ENCODE measurements at places on chromosomes 1 and 21. TPM values are rescaled to one million over a fixed set of nuclear protein-coding genes. Genes with fewer than 3 reads are reported as not detected.

DNA sequence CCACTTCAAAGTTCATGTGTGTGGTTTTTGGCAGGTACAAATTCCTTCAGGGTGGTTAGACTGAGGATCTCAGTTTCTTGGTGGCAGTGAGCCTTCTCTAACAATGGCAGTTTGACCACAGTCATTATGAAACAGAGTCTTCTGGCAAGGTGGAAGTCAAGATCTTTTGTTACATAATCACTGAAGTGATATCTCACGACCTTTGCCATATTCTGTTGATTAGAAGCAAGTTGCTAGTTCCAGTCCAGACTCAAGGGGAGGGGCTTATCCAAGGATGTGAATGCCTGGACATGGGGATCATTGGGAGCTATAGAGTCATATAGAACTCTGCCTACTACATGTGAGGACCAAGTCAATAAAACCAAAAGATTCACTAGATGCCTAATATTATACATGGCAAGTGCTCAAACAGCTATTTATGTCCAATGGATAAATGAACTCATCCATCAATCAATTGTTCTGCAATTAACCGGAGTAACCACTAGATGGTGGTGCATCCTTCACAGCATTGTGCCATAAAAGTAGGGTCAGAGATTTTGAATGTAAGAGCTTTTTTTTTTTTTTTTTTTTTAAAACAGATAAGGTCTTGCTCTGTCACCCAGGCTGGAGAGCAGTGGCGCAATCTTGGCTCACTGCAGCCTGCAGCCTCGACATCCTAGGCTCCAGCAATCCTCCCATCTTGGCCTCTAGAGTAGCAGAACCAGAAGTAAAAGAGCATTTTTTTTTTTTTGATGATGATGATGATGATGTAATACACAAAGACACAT, 131.9 kb downstream of the CRB1 start:
- H3K36me3 ChIP-seq: no peaks in the 10 kb centered on the region
- H3K27ac ChIP-seq: no peak overlapping the region
- H3K4me1 ChIP-seq: no peaks in the 10 kb centered on the region

GRCh38 chr1:204151552-204152309, at the start of gene ETNK2:
Gene ETNK2, minus strand, starts transcription at chr1:204152044. Its CDS starts 192 bp downstream, at chr1:204151852.
- peaks cover 36% of the 10 kb centered on the region for H3K27me3 ChIP-seq
- H3K4me3 ChIP-seq: peak within 1 kb of the TSS; percentile 66
- no peak within 1 kb of the TSS for H3K27ac ChIP-seq
- H3K36me3 ChIP-seq: no peaks in the 10 kb centered on the region

DNA sequence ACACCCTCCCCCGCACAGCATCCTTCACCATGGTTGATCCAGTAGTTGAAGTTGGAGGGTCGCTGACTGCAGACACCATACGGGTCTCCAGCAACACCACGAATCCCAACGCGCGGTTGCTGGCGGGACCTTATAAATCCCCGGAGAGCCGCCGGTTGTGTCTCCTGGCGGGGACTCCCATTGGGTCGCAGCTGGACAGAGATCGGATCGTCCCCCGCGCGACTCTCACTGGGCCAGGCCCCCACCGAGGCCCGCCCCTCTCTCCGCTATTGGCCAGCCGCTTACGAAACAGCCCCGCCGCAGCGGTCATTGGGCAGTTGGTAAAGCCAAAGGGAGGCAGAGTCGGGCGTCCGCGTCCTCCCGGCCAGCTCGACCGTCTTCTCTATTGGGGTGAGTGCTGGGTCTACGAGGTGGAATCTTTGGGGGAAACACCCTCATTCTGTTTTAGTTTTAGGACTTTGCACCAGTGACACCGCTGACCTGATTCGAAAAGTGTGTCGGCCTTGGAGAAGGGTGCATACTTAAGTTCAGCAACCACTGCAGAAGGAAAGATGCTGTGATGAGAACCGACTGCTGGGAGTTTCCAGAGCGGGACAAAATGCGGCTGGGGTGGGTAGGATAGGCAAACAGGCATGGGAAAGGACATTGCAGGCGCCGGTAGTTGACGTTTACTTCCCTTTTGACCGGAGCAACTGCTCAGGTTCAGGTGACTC, 27.4 kb downstream of the RABIF start:
- H3K4me3 ChIP-seq: peak overlapping the region; percentile 83
- peak; percentile 98 for DNase-seq
- peaks cover 8% of the 10 kb centered on the region for H3K4me1 ChIP-seq
- no peaks in the 10 kb centered on the region for H3K27me3 ChIP-seq
- H3K27ac ChIP-seq: no peak overlapping the region
- no peaks in the 10 kb centered on the region for H3K36me3 ChIP-seq

DNA sequence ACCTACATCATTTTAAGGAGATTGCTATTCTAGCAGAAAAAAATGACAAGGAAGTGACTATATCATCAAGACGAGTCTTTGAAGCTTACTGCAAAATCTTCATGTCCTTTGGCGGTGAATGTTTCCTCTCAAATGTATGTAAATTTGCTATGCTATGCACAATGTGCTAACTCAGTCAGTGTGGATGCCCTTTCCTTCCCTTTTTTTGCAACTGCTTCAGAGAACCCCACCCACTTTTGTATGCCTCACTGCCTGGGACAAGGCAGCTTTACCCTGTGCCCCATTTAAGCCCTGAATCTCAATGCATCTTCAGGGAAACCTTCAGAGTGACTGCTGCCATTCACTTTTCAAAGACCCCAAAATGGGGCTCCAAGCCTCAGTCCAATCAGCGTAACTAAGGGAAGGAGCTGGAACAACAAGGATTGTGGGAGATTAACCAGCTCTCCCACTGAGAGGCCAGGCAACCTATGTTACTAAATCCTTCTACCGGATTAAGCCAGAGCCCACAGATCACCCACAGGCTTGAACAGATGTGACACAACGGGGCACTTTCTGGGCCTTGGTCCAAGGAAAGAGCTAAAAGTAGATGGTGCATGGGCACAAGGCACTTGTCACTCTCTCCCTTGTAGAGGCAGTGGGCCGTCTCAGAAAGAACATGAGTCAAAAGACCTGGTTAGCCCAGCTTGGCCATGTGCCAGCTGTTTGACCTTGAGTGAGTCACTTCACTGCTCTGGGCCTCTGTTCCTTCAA, 154.4 kb downstream of the PLPP3 start:
- no peak overlapping the region for H3K4me3 ChIP-seq
- H3K4me1 ChIP-seq: no peaks in the 10 kb centered on the region
- DNase-seq: no peak
- H3K27me3 ChIP-seq: no peaks in the 10 kb centered on the region
- no peak overlapping the region for H3K27ac ChIP-seq

DNA sequence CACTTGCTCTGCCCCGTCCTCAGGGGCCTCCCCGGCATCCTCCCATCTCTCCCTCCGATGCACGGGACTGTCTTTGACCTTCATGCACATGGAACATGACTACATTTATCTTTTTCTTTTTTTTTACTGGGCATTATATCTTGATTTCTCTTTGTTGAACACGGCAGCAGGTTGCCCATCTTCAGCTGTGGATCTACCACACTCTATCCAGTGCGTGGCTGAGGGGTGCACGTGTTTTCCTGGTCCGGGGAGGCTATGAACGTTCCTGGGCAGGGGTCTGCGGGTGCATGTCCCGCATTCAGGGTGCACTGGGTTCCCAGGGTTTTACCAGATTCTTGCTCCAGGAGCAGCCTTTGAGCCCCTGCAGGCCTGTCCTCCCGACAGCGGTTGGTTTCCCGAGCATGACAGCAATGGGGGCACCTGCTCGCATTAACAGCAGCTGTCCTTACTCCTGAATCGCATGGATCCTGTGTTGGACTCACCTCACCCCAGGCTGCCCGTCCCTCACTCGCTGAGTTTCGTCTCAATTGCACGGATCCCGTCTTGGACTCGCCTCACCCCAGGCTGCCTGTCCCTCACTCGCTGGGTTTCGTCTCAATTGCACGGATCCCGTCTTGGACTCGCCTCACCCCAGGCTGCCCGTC, 7.4 kb downstream of the POFUT2 start:
- no peaks in the 10 kb centered on the region for H3K4me1 ChIP-seq
- H3K4me3 ChIP-seq: no peak overlapping the region
- no peaks in the 10 kb centered on the region for H3K27me3 ChIP-seq
- no peak for DNase-seq
- peaks cover 92% of the 10 kb centered on the region for H3K36me3 ChIP-seq

GRCh38 chr1:61436016-61436415, 288.9 kb downstream of the TM2D1 start:
- no peaks in the 10 kb centered on the region for H3K36me3 ChIP-seq
- H3K27ac ChIP-seq: no peak overlapping the region
- H3K4me1 ChIP-seq: no peaks in the 10 kb centered on the region
- DNase-seq: no peak

DNA sequence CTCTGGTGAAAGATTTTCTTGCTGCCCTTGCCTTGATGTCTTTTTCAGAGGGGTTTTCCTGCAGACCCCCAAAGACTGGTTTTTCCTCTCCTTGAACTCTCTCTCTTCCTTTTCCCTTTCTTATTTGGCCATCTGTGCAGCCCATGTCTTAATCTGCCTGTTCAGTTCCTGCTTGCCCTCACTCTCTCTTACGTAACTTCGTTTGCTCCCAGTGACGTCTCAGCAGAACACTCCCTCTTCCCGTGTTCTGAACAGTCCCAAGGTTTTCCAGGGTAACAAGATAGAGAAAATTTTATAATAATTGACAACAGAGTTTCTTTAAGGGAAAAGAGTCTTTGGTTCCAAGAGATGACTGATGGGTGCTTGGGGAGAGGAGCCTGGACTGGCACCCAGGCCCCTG, 109.1 kb upstream of the LMO4 start:
- no peaks in the 10 kb centered on the region for H3K36me3 ChIP-seq
- H3K27ac ChIP-seq: no peak overlapping the region
- no peaks in the 10 kb centered on the region for H3K27me3 ChIP-seq
- no peak for DNase-seq
- no peak overlapping the region for H3K4me3 ChIP-seq

GRCh38 chr1:6445062-6445763, 20.6 kb downstream of the ESPN start:
- DNase-seq: peak; percentile 96
- peaks cover 48% of the 10 kb centered on the region for H3K27me3 ChIP-seq
- H3K4me1 ChIP-seq: no peaks in the 10 kb centered on the region
- H3K27ac ChIP-seq: no peak overlapping the region
- no peak overlapping the region for H3K4me3 ChIP-seq

DNA sequence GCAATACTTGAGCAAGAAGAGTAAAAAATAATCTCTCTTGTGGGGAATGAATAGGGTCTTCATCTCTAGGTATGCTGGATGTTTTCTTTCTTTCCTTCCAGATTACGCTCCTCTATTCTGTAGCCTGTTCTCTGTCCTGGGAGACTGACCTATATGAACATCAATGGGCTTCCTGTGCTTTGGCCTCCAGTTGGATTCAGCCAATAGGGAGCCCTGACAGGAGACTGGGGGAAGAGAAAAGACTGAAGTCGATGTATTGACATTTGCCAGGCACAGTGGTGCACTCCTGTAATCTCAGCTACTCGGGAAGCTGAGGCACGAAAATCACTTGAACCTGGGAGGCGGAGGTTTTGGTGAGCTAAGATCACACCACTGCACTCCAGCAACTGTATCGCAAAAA, 17.6 kb downstream of the SEMA6C start:
- peaks cover 10% of the 10 kb centered on the region for H3K4me1 ChIP-seq
- no peaks in the 10 kb centered on the region for H3K27me3 ChIP-seq
- no peak overlapping the region for H3K4me3 ChIP-seq
- H3K27ac ChIP-seq: no peak overlapping the region

- no peaks in the 10 kb centered on the region for H3K27me3 ChIP-seq
- H3K27ac ChIP-seq: no peak overlapping the region
- H3K4me1 ChIP-seq: no peaks in the 10 kb centered on the region
- DNase-seq: no peak
- no peak overlapping the region for H3K4me3 ChIP-seq
Observed at GRCh38 chr1:40539338-40539737, 7.9 kb downstream of the ZNF684 start.

DNA sequence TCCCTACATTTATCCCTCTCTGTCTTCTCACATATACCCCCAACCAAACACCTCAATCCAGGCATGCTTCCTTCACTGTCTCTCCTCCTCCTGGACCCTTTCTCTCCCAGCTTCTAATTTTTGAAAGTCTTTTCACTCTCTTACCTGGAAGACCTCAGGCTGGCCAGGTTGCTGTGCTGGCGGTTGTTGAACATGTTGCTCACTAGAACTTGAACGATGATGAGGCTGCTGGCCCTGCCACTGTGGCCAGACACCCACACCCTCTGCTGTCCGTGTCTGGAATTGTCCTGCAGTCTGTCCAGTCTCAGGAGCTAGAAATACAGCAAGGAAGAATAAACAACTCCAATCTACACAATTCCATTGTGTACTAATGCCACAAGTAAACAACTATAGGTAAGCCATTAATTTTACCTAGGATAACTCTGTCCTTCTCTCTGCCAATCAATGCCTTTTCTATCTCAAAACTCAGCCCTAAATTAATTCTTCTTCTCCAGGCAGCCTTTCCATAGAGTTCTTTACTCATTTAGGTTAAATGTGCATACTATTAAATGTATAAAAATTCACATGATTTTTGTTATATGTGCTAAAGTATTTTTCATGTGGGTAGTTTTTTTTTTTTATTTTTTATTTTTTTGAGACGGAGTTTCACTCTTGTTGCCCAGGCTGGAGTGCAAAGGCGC, 5.1 kb upstream of the CTSK start:
- peaks cover 66% of the 10 kb centered on the region for H3K36me3 ChIP-seq
- H3K27ac ChIP-seq: peak overlapping the region; percentile 34
- no peak overlapping the region for H3K4me3 ChIP-seq
- H3K4me1 ChIP-seq: peaks cover 24% of the 10 kb centered on the region
- peak; percentile 79 for DNase-seq

DNA sequence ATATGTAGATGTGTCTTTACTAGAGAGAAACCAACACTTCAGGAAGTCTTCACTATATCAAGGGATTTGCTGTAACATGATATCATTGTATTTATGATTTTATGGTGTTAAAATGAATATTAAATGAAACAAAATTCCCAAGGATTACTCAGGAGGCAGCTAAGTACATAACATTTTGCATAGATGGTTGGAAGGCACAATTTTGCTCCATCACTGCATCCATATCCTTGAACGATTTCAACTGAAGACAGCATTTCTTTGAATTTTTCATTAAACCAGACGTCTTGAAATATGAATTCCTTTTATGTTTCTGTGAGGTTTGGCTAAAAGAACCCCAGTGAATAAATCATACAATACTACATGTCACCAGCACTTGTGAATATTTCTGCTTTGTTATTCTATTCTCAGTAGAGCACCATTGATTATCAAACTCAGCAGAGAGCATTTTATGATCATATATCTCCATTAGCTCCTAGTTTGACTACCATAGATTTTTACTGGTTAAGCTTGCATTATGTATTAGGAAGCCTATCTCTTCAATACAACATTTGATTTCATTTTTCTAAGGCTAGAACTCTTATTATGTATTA, 37.3 kb downstream of the SPATA17 start:
- H3K4me3 ChIP-seq: no peak overlapping the region
- no peaks in the 10 kb centered on the region for H3K4me1 ChIP-seq

- no peaks in the 10 kb centered on the region for H3K27me3 ChIP-seq
- H3K4me3 ChIP-seq: no peak overlapping the region
- peaks cover 66% of the 10 kb centered on the region for H3K4me1 ChIP-seq
- H3K27ac ChIP-seq: peak overlapping the region; percentile 81
Observed at GRCh38 chr1:21921100-21921875, 15.8 kb downstream of the HSPG2 start.

Gene DPM3
- total RNA-seq: 15.9 TPM

Gene EPHA10
- not detected for total RNA-seq

Gene KRTAP19-6
- total RNA-seq: not detected

Gene LAMB3
- 9.7 TPM for total RNA-seq

Gene HES4
- 0.29 TPM for total RNA-seq

Gene SUCO
- total RNA-seq: 41.3 TPM

Gene TRPM2
- total RNA-seq: 0.36 TPM
